Iris pigment epithelial cell (primary cell): ENCODE measurements at places on chromosomes 1 and 21.

GRCh38 chr1:89104687-89105086 lies 21.2 kb downstream of the GBP2 start:
- no peak for DNase-seq

GRCh38 chr21:41139951-41140350 lies 28.0 kb upstream of the BACE2 start:
- no peak for DNase-seq

DNA sequence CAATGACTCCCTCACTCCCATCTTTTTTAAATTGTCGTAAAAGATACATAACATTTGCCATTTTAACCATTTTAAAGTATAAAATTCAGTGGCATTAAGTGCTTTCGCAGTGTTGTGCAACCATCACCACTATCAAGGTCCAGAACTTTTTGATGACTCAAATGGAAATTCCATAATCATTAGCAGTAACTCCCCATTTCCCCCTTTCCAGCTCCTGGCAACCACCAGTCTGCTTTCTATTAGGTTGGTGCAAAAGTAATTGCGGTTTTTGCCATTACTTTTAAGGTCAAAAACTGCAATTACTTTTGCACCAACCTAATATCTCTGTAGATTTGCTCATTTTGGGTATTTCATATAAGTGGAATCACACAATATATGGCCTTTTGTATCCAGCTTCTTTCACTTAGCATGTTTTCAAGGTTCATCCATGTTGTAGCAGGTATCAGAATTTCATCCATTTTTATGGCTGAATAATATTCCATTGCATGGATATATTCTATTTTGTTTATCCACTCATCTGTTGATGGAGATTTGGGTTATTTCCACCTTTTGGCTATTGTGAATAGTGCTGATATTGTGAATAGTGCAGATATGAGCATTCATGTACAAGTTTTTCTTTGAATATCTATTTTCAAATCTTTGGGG lies 159.7 kb downstream of the HIVEP3 start:
- DNase-seq, result peak; percentile 90

GRCh38 chr1:202553560-202554038 lies 156.7 kb downstream of the SYT2 start:
- peak; percentile 81 for DNase-seq

DNA sequence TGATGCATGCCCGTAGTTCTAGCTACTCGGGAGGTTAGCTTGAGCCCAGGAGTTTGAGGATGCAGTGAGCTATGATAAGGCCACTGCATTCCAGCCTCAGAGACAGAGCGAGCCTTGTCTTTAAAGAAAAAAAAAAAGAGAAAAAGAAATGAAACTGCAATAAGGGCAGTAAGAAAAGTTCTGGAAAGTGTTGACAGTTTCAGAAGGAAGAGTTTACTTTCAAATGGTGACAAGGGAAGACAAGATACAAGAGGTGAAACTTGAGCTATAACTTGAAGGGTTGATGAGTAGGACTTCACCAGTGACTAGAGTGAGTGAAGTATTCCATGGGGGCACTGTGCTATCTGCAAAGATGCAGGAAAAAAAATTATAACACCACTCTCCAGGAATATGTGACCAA lies 125.0 kb downstream of the AKT3 start:
- DNase-seq, result no peak

GRCh38 chr21:34274001-34274400 lies 89.8 kb upstream of the KCNE2 start:
- DNase-seq, result peak; percentile 26

DNA sequence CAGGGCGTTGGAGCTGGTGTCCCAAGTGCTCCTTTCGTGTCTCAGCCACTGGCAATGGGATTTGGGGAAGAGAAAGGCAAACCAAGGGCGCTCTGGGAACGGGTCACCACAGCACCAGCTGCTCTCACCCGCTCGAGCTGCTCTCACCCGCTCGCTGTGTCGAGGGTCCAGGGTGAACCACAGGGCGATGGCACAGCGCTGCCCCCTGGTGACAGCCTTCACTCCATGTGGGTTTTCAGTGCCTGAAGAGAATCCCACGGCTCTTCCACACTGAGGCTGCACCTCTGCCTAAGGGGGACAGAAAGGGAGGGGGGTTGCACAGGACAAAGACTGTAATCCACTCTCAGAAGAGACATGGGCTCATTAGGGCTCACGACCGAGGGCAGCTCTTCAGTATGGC lies 7.1 kb upstream of the CLDN19 start:
- DNase-seq, result no peak

DNA sequence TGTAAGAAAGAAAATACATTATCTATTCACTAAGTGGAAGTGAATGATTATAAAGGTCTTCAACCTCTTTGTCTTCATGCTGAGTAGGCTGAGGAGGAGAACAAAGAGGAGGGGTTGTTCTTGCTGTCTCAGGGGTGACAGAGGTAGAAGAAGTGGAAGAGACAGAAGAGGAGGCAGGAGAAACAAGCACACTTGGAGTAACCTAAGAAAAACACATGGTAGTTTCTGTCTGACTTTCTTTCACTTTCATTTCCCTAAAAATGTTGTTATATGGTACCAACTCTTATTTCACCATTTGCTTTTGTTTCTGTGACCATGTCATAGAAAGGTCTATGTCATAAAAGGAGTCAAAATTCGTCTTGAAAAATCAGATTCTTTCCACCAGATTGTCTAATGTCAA lies 696.6 kb upstream of the BRINP3 start:
- no peak for DNase-seq

DNA sequence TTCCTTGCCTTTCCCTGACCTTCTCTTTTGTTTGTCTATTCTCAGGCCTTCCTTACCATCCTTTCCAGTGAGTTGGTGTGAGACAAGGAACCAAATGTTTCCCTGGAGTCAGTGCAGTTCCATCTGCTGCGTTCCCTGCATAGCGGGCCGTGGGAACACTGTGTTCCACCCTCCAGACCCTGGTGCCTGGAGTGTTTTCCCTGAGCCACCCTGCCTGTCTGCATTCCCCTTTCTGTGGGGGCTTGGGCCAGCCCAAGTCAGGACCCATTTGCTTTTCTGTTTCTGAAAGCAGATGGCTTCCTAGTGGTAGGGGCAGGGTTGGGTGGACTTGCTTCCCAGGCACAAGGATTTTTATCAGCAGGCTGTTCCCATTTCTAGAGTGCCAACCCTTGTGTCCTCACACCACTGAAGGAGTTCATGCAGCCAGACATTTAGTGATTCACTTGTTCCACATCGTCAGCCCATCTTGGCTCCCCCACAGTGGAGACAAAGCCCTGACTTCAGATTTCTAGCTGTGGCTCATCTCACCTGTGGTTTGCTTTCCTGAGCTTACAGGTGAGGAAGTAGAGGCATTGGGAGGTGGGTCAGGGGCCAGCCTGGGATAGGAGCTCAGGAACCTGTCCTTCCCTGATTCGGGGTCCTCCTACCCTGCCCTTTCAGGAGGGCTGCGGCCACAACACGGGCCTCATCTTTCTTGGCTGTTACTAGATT lies 14.1 kb upstream of the MYOG start:
- no peak for DNase-seq

DNA sequence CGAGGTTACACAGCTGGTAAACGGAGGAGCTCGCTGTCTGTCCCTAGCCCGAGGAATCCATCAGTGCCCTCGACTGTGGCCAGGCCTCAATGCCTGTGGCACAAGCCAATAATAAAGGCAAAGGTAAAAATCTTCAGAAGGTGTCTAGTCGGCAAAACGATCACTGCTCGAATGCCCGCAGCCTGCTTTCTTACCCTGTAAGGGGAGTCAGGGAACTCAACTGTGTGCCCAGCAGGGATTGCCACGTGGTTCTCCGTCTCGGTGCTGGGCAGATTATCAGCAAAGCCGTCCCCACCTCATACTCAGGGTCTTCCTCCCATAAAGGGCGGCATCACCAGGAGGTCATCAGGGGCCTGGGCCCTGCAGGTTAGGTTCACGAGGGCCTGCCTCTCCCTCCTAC lies 103.4 kb downstream of the PAX7 start:
- DNase-seq, result no peak

DNA sequence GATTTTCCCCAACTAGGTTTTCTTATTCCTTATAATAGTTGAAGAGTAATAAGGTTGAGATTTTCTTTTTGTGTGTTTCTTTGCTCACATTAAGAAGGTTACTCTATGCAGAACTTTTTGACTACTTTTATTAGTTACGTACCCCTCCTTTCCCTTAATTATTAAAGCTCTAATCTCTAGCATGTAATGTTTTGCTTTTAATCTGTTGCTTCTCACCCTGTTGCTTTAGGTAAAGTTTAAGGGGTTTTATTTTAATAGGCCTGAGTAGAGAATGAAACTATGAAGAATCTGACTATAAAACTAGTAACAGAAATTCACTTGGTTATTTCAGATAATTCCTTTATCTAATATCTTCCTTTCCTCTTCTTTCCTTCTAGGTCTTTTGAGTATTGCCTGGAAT lies 53.4 kb downstream of the POU2F1 start:
- no peak for DNase-seq

DNA sequence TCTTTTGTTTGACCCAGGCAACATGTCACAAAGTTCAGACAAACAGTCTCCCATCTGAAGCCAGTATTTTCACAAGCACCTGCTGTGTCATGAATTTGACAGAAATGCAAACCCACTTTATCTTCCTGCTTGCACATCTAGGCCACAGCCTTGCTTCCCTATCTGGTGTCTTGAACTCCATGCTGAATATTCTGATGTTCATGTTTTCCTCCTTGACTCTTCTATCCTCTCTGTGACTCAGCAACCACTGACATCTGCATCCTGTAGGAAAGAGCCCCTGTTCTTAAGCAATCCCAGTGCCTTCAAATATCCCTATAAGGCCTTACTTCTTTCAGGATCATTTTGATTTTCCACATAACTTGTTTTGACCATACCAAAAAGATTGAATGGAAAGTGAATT lies 6.5 kb downstream of the CD55 start:
- DNase-seq, result peak; percentile 82

- peak; percentile 30 for DNase-seq
Measured at GRCh38 chr1:219422811-219423598, 189.9 kb downstream of the ZC3H11B start.

DNA sequence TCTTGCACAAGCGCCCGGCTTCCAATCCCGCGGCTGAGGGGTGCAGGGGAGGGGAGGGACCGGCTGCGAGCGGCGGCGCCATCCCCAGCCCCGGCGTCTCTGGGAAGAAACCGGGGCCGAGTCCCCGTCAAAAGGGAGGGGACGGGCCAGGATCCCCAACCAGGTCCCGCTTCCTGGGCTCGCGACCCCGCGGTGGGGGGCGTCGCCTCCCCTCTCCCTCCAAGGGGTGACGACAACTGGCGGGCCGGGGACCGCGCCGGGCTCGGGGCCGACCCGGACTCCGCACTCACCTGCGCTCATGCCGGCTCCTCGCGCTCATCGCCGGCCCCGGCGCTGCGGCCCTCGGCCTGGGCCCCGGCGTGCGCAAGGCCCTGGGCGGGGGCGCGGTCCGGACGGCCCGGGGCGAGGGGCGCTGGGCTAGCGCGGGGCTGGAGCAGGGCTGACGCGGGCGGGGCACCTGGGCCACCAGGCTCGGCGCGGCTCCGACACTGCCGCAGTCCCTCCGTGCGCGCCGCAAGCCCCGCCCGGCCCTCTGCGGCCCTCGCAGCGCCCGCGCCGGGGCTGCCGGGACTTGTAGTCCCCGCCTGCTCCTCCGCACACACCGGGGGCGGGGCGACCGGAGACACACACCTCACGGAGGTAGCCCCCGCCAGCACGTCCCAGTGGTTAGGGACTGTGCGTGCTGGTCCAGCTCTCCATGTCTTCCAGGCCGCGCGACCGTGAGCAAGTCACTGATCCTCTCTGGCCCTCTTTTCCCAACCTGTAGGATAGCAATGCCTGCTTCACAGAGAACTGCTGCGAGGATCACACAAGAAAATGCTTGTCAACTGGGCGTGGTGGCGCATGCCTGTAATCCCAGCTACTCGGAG lies at the start of gene ATP13A2:
ATP13A2 (minus strand) TSS at position 490 of the 869 bp plus-strand sequence; CDS start at position 300, 190 bp downstream.
- peak; percentile 72 for DNase-seq

GRCh38 chr21:15058854-15059263 lies 5.9 kb downstream of the NRIP1 start:
- peak; percentile 79 for DNase-seq

DNA sequence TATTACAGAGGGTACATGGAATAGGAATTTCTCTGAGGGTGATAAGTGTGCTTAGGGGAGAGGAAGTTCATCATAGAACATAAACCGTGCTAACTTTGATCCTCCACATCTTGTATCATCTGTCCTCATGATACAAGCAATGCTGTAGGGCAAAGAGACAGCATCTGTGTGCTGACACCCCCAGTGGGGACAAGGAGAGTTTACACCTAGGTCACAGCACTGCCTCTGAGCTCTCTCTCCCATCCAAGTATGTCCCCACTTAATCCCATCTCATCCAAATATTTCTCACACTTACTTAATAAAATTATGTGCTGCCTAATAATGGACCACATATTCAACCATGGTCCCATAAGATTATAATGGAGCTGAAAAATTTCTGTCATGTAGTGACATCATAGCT lies 4.3 kb upstream of the TEDDM1 start:
- DNase-seq, result no peak

- DNase-seq, result no peak
Measured at GRCh38 chr1:19619697-19620384, 24.3 kb upstream of the NBL1 start.

DNA sequence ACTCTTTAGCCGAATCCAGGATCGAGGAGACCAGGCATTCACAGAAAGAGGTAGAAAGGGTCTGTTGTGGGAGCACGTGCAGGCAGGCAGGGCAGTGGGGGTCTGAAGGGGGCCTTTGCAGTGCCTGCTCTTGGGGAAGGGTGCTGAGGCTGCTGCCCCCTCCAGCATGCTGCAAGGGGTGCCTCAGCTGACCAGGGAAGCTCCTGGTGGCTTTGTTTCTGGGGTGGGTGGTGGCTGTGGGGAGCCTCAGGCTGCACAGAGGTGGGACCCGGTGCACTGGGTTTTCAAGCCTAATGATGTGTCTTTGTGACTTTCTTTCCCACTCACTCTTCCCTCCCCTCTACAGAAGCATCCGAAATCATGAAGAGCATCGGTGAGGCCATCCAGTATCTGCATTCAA lies 41.5 kb upstream of the IL19 start:
- no peak for DNase-seq

GRCh38 chr1:166182281-166182680 lies 15.5 kb upstream of the FAM78B start:
- no peak for DNase-seq
